ENCODE measurements at places on chromosomes 2 and 18.

GRCh38 chr2:127420039-127420864 is 2.0 kb downstream of the PROC start:
- DNase-seq, result no peak

DNA sequence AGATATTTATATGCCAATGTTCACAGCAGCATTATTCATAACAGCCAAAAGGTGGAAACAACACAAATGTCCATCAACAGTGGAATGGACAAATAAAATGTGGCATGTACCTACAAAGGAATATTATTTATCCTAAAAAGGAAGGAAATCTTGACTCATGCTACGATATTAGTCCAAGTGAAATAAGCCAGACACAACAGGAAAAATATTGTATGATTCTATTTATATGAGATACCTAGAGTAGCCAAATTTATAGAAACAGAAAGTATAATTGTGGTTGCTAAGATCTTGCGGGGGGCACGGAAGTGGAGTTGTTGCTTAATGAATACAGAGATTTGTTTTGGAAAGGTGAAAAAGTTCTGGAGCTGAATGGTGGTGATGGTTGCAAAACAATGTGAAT is 33.0 kb upstream of the CCDC150 start:
- no peak for DNase-seq

DNA sequence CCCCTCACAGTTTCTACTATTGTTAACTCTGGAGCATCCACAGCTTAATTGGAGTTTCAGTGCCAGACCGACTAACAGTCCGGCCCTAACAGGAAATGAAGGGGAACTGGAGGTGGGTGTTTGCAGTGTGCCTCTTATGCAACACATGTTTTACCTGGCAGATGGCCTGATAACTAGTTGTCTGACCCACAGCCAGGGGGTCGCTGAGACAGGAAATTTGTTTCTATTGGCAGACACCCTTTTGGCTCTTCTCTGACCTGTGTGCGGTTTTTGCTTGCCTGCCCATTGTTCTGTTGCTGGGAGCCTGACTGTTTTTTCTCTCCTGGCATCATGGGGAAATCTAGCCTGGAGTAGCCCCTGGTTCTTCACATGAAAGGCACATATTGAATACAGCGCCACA is 1329.8 kb downstream of the DSC3 start:
- DNase-seq, result no peak

GRCh38 chr2:151171186-151171585 is 90.5 kb downstream of the RBM43 start:
- DNase-seq, result no peak

GRCh38 chr18:56702946-56703345 is 51.8 kb downstream of the WDR7 start:
- peak; percentile 30 for DNase-seq

GRCh38 chr2:229407170-229407569 is 136.1 kb upstream of the PID1 start:
- no peak for DNase-seq

Measured in iPS-NIHi11 (cell line).